Endothelial cell of umbilical vein (primary cell): ENCODE measurements at places on chromosomes 7 and 10. TPM values are rescaled to one million over a fixed set of nuclear protein-coding genes. Genes with fewer than 3 reads are reported as not detected.

The CALCR gene
- not detected in 2 replicates for total RNA-seq

DNA sequence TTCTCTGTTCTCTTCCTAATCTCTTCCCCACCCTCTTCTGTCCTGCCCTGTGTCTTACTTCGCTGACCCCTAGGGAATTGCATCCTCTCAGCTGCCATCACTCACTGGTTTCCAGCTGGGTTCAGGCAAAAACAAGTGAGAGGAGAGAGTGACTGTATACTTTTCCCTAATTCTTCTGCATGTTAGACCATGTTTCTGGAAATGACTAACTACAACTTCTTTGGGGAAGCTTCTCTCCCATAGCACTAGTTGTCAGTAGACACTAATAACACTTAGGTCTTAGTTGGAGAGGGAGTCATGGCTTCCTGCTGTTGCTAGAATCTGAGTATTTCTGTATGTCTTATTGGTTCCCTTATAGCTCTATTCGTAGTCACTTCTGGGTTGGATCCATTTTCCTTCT, 299.0 kb upstream of the FZD1 start:
- H3K4me3 ChIP-seq, result no peak overlapping the region
- no peaks in the 10 kb centered on the region for H3K4me1 ChIP-seq
- H3K36me3 ChIP-seq, result no peaks in the 10 kb centered on the region
- no peaks in the 10 kb centered on the region for H3K27me3 ChIP-seq

DNA sequence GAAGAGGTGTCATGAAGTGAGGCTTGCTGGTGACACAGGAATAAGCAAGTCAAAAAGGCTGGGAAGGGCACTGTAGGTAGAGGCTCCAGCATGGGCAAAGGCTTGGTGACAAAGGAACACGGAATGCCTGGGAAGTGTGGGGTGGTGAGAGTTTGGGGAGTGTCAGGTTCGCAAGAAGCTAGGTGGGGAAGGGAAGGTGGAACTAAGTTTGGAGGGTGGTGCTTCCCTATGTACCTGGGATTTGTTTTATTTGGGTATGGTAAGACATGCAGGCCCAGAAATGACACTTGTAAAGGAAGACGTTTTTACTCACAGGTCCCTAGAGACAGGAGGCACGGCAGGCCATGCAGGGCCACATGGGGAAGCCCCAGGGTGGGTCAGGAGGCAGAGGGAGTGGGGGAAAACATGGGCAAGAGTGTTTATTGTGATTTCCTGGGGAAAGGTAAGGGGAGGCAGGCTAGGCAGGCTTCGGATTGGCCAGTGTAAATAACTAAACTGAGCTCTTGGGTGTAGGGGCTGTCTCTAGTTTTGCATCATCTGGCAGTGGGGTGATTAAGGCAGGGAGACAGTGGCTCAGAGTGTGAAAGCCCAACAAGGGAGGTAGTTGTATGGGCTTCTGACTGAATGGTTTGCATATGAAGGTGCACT, 52.1 kb downstream of the SH2D4B start:
- H3K36me3 ChIP-seq, result no peaks in the 10 kb centered on the region
- H3K4me3 ChIP-seq, result no peak overlapping the region
- H3K4me1 ChIP-seq, result no peaks in the 10 kb centered on the region

GRCh38 chr7:144057954-144058353, 9.2 kb downstream of the OR2A5 start:
- H3K27ac ChIP-seq, result no peak overlapping the region
- no peaks in the 10 kb centered on the region for H3K4me1 ChIP-seq
- no peaks in the 10 kb centered on the region for H3K27me3 ChIP-seq
- H3K36me3 ChIP-seq, result no peaks in the 10 kb centered on the region
- H3K4me3 ChIP-seq, result no peak overlapping the region
- DNase-seq, result no peak

GRCh38 chr7:129948338-129948737, 4.4 kb downstream of the UBE2H start:
- H3K27ac ChIP-seq, result no peak overlapping the region
- no peak overlapping the region for H3K4me3 ChIP-seq
- H3K4me1 ChIP-seq, result peaks cover 23% of the 10 kb centered on the region

- no peak for DNase-seq
- no peak overlapping the region for H3K4me3 ChIP-seq
- H3K36me3 ChIP-seq, result no peaks in the 10 kb centered on the region
- no peak overlapping the region for H3K27ac ChIP-seq
These were observed 82.3 kb downstream of the UNCX start for GRCh38 chr7:1314908-1315450.

DNA sequence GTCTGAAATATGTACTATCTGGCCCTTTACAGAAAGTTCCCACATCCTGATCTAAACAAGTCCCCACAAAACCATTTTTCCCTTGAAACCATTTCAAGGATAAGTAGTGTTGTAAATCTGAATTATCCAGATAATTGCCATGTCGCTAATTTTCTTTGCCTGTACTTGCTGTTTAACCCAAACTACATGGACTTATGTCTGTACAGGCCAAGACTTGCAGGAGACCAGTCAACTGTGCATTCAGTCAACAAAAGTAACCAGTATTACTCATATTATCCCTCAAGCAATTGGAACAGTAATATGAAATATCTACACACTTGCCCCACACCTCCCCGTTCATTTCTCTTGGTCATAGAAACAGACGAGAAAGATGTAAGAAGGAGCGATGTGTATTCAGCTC, 347.8 kb upstream of the NFE2L3 start:
- DNase-seq, result no peak
- H3K27me3 ChIP-seq, result peaks cover 6% of the 10 kb centered on the region
- H3K4me3 ChIP-seq, result no peak overlapping the region
- no peaks in the 10 kb centered on the region for H3K36me3 ChIP-seq
- no peak overlapping the region for H3K27ac ChIP-seq
